ENCODE measurements at places on chromosomes 5 and 9.

DNA sequence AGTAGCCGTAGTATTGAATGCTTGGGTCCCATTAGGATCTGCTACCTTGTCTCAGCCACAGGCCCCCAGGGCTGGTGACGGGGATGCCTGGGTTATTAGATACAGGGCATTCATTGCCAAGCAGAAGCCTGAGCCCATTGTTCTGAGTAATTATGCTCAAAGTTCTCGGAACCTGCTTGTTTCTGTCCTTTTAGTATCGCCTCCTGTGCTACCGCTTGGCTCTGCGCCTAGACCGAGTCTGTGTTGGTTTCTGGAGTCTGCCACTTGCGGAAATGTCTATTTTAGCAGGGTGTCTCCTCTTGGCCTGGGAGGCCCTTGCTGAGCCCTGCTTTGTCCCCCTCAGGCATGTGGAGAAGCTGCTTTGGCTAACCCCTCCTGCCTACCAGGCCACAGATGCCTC lies 506.1 kb downstream of the BNC2 start:
- DNase-seq = no peak

GRCh38 chr9:92947268-92948037 lies at the start of gene FGD3:
FGD3 (plus strand) TSS chr9:92947523; CDS start chr9:92976257, 28,734 bp downstream.
- no peak for DNase-seq

DNA sequence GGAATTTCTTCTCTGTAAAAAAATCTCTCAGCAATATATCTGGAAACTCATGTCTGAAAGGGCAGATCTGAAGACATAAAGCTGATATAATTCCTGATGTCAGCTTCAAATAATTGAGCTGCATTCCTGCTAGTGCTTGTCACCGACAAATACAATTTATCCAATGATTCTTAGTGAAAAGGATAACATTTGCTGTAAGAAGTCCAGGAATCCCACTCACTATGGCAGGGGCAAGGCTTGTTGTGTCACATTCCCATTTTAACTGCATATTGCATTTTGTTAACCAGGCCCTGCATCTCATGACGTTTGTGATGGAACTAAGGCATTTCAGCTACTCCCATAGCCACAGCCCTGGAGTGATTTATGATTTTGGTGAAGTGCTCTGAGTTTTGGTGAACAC lies 160.1 kb upstream of the DAB2 start:
- no peak for DNase-seq

GRCh38 chr5:140018096-140018481 lies 25.0 kb downstream of the NRG2 start:
- no peak for DNase-seq

DNA sequence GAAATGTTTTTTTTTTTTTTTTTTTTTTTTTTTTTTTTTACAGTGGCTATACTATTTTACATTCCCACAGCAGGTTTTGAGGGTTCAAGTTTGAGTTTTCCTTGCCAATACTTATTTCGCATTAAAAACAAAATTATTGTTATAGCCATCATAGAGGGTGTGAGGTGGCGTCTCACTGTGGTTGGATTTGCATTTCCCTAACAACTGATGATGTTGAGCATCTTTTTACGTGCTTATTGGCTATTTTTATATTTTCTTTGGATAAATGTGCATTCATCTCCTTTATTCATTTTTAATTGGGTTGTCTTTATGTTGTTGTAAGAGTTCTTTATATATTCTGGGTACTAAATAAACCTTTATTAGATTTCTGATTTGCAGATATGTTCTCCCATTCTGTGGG lies 18.9 kb upstream of the UBLCP1 start:
- DNase-seq = no peak

- no peak for DNase-seq
Observed at GRCh38 chr5:148740079-148740858, 85.9 kb upstream of the HTR4 start.

DNA sequence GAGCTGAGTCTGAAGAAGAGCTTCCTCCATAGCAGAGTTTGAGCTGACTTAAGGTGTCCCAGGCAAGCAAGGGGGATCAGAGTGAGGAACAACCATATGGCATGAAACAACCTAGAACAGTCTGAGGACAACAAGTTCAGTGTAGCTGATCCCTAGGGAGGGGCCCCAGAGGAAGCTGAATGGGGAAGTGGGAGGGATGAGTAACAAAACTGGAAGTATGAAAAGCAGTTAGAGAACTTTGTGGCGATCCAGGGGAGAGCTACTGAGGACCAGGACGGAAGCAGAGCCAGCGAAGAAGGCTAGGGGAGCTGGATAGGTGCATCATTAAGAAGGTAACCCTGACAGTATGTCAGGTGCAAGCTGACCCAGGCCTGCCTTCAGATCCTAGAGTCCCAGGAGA lies 580.8 kb downstream of the BNC2 start:
- DNase-seq = no peak

Measured in GM10248 (cell line).